ENCODE measurements at places on chromosomes 7 and 10.

- DNase-seq, result no peak
Observed at GRCh38 chr10:34549001-34549400, 266.1 kb downstream of the PARD3 start.

DNA sequence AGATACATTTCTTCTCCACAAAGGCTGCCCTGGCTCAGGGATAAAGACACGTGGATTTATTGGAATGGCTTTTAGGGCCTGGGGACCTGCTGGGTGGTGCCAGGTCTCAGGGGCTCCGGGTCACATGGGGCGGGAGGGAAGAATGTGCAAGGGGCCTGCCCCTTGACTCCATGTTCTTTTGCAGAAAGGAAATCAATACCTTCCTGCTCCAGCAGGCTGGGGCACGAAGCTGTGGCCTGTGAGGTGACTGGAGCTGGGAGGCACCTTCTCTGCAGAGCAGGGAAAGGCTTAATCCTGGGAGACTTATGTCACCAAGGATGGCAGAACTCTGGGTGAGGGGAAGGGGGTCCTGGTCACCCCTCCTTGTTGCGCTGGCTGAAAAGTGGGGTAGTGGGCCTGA lies 42.3 kb upstream of the GNA12 start:
- no peak for DNase-seq

DNA sequence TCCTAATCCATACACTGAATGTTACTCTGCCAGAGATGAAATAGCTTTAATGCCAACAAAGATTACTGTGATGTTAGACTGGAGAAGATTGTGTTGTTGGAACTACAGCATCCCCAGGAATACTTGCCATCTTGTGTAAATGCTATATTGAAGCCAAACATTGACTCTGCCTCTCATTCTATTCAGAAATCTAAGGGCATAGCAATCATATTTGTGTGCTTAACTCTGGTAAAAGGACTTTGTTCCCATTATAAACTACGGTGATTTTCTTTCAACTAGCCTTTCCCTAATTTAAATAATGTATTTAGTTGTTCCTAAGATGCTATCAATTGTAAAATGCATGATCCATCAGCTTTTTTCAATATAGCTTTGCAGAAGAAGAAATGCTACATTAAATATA lies 498.4 kb upstream of the LRRN3 start:
- no peak for DNase-seq

DNA sequence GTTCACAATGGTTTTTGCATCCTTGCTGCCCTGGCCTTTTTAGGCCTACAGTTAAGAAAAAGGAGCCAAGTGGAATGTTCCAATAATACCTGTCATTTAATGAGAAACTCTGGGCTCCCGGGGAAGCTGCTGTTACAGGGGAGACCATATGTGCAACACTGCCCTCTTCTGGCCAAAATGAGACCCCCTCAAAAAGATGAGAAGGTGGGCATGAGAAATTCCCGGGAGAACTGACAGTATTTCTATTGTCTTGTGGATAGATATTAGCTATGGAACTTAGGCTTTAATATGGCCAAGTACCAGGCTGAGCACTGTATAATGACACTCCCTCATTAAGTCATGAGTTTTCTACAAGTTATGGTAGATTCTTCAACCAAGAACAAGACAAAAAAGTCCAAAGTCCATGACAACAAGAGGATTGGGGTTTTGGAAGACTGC lies 99.4 kb downstream of the CCDC3 start:
- peak; percentile 34 for DNase-seq

GRCh38 chr7:122463631-122464030 lies 159.1 kb upstream of the FEZF1 start:
- no peak for DNase-seq

- DNase-seq, result no peak
Observed at GRCh38 chr10:20105931-20106330, 289.7 kb downstream of the PLXDC2 start.

DNA sequence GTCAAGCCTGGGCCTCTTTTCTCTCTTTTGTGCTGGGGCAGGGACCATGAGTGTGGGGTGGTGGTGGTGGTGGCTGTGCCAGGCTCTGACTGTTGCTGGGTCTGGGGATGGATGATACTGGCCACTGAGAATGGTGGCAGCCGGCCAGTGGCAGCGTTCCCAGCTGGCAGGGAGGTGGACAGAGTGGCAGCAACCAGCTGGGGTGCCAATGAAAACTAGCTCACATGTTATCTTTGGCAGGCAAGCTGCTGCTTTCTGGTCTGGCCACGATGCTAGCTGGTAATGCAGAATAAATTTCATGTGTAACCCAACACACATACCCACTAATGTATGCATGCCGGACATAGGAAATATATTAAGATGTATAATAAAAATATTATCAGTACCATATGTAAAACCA lies 95.0 kb upstream of the SLC26A5 start:
- DNase-seq, result no peak

DNA sequence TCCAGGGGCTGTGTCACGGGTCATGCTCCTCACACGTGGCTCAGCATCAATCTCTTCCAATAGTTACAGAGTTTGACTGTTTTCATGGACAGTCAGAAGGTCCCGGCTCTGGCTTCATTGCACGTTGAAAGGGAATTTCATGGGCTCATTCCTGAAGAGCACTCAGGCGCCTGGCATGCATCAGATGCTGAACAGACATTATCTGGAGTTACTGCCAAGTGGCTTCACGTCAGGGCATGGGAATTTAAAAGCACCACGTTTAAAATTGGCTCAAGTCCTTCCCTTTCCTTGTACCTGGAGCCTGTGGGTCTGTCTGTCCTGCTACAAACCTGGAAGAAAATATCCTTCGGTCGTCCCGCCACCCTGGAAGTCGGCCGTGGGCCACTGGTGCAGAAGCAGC lies 50.4 kb downstream of the CFAP46 start:
- DNase-seq, result no peak

DNA sequence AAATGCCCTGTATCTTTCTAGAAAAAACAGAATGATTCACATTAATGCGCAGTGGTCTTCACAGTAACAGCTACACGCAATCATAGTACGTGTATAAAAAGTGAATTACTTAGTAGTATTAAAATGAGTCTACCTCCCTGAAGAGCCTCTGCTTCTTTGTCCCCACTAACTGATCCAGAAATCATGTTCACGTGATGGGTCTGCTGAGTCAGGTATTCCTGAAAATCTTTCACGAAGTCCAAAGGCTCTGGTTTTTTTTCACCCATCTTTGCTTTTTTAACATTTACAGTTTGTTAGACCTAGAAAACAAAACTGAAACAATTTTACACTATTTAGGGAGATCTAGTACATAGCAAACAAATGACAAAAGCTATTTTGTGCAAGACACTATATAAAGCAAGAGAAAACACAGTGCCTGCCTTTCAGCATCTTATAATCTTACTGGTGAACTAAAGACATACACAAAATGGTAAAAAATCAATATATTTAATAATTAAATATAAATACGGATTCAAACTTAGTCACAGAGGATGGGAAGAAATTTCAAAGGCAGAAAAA lies 10.2 kb downstream of the IKZF5 start:
- DNase-seq, result no peak

DNA sequence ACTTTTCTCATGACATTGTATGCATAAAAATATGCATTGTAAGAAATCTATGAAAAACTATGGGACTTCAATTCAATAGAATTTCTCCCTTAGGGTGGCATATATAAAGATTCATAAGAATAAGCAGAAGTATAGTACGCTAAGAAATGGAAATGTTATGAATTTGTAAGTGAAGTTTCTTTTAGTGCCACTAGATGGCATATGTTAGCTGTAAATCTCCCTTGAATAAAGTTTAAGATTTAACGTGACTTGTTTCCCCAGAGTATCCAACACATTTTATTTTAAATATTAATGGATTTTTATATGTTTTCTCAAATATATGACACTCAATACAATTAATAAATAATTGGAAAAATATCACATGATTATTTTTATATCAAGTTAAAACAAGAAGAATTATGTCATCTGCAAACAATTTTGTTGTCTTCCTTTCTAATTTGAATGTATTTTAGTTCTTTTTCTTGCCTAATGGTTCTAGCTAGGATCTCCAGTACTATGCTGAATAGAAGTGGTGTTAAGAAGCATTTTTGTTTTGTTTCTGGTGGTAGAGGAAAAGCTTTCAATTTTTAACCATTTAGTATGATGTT lies 287.2 kb downstream of the HGF start:
- DNase-seq, result no peak

- no peak for DNase-seq
Observed at GRCh38 chr10:49768329-49768728, 6.2 kb upstream of the OGDHL start.
